Spinal cord (tissue), 10 donors: ENCODE measurements at places on chromosomes 7 and 10.
A peak's percentile ranks its signal among the peaks of the same experiment; 100 is the strongest.

- no peak for DNase-seq
Observed at GRCh38 chr7:102873470-102874165, 39.2 kb upstream of the LRRC17 start.

DNA sequence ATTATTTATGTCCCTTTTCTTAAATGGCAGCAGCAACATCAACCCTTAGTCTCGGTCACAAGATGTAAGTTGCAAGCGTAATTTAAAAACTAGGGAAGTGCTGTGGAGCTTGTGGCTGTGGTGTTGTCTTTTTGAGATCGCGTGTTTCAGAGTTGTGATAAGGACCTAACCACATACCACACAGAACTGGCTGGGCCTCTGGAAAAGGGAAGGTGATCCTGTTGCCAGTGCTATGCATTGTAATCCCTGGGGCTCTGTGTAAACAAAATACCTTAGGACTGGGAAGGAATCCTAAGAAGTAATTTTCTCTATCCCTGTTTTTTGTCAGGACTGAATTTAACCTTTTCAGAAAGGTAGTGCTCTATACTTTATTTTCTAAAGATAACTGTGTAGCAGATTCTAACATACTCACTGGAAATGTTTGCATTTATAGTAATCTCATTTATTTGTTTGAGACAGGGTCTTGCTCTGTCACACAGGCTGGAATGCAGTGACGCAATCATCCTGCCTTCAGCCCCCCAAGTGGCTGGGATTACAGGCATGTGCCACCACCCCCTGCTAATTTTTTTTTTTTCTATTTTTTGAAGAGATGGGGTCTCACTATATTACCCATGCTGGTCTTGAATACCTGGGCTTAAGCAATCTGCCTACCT is 60.4 kb downstream of the INPP5F start:
- no peak for DNase-seq

DNA sequence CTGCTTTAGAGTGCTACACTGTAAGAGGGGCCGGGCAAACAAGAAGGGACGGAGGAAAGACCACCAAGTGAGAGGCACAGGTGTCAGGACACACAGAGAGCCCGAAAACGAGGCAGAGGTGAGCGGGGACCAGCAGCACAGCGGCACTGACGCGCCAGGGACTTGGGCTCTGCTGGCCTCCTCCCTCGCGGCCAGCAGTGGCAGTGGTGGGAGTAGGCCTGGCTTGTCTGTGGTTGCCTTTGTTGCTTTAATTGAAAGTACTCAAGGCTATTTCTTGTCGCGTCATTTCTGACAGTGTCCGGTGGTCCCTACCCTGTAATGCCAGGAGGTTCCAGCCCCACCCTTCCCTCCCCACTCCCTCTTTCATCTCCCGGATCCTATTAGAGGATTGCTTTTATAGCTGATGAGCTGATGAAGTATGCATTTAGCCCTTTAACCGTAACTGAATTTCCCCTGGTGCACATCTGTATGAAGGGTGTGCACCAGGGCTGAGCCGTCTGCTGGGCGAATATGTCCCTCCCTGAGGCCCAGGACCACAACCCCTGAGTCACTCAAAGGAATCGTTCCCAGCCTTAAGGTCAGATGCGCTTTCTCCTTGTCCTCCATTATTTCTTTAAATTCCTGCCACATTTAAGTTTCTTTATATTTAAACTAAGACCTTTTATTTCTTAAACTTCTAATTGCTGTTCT is 39.5 kb upstream of the FAM20C start:
- DNase-seq = no peak

DNA sequence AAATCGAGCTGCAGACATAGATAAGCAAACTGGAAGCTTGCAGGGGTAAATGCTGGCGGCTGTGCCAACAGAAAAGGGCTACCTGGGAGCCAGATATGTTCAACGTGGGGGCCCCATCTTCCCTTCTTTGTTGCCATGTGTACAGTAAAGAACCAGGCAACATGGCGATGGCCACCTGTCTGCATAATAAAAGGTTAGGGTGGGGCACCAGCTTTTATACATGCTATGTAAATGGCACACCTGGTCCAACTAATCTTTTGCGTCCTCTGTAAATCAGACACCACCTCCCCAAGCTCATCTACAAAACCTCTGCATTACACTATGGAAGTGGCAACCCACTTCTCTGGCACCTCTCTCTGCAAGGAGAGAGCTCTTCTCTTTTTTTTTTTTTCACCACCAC is 13.9 kb downstream of the BUD31 start:
- no peak for DNase-seq

- DNase-seq = no peak
Observed at GRCh38 chr10:26776258-26776657, 78.8 kb downstream of the PDSS1 start.

GRCh38 chr10:72812753-72813430 is 80.6 kb upstream of the OIT3 start:
- no peak for DNase-seq

- DNase-seq = no peak
Observed at GRCh38 chr10:125217990-125218675, 57.8 kb upstream of the CTBP2 start.

- DNase-seq = no peak
Observed at GRCh38 chr10:84818961-84819360, 490.6 kb downstream of the CCSER2 start.

- DNase-seq = no peak
Observed at GRCh38 chr7:106927536-106927935, 62.5 kb downstream of the PIK3CG start.

DNA sequence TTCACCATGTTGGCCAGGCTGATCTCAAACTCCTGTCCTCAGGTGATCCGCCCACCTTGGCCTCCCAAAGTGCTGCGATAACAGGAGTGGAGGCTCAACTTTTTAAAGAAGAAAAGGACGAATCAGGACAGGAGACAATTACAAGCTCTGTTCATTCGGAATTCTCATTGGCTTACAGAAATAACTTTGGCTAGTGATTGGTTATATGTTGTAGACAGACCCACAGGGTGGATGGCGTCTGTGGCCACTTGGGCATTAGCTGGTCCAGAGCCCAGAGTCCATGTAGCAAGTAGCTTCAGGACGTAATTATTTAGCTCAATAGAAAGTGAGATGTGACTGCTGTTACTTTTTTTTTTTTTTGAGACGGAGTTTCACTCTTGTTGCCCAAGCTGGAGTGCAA is 160.5 kb upstream of the TNRC18 start:
- DNase-seq = no peak

- DNase-seq = peak; percentile 93
Observed at GRCh38 chr7:41977151-41977651, 259.8 kb downstream of the GLI3 start.

DNA sequence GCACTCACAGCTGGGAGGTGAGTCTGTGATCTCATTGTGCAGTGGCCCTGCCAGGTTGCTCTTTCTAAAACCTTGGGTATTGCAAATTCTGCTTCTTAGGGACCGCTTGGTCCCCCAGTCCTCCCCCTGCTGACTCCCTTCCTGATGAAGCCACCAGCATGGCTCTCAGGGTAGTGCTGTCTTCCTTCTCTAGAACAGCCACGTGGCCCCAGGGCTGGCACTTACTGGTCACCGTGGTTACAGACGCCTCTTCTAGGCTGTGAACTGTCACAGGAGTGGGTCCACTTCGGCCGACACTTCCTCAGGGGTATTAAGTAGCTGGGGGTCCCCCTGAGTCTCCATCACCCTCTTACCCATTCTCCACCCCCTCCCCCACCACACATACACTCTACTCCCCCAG is 2.7 kb upstream of the HTRA1 start:
- no peak for DNase-seq

- DNase-seq = no peak
Observed at GRCh38 chr7:16357921-16358320, 63.4 kb downstream of the CRPPA start.

DNA sequence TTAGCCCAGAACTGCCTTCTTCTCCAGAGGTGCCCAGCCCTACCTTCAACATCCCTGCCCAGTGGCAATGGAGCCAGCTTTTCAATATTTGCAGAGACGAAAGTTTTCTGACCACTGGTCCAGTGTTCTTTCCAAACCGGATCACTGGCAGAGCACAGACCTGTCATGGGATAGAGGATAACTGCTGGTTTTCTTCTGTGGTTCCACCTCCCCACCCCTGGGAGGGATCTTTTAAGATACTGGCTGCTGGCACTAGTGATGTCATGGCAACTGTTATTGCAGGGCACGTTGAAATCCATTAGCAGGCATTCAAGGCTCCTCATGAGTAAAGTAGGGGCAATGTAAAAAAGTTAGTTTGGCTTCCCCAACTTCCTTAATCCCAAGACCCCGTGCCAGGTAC is 387.1 kb downstream of the LRMDA start:
- DNase-seq = no peak

DNA sequence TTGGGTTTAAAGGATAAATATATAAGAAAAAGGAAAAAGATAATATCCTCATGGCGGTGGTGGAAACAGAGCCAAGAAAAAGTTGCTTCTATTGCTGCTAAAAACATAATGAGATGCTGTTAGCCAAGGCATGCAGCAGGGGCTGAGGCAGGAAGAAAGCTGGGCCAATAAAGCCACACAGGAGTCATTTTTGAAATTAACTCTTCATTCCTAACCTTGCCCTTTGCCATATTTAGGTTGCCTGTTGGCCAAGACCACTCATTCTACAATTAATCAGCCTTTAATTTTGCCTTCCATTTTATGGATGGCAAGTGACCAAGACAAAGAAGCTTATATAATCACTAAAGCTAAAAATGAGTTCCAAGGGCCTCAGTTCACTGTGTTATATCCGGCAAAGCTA is 58.2 kb downstream of the ARMH3 start:
- no peak for DNase-seq

GRCh38 chr10:12785415-12785831 is 216.1 kb downstream of the CCDC3 start:
- no peak for DNase-seq

- DNase-seq = no peak
Observed at GRCh38 chr10:26779176-26779860, 81.4 kb downstream of the ABI1 start.

GRCh38 chr10:91163269-91163868 is 57.1 kb upstream of the PCGF5 start:
- peak; percentile 84 for DNase-seq

GRCh38 chr10:10295537-10295936 is 722.1 kb upstream of the CELF2 start:
- DNase-seq = no peak

DNA sequence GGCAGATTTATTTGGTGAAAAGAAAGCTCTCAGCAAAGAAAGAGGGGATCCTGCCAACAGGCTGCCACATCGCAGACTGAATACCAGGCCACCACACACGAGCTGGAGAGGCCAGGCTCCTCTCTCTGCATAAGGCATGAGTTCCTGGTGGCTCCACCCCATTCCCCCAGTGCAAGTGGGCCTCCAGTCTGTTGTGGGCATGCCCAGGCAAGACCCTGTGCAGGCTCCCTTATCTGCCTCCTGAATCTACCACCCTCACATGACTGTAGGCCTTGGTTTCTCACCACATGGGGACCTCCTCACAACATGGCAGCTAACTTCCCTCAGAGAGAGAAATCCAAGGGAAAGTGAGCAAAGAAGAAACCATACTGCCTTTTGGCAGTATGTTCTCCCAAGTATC is 26.7 kb upstream of the CUL1 start:
- DNase-seq = no peak

DNA sequence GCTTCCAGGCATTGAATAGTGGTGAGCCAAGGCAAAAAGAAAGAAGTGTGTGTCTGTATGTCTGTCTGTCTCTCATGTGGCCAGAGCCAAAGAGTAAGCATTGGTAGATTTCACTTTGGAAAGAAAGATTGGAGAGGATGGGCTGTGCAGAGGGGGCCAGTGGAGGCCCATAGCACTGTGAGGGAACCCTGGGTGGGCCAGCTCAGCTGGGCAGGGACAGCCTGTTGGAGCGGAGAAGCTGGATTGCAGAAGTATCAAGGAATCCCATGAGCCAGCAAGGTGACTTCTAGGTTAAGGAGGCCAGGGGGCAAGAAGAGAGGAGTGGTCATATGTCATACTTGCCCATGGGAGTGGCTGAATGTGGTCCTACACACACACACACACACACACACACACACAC is 1.5 kb upstream of the GRID1 start:
- DNase-seq = no peak

GRCh38 chr10:24418532-24418931 is 209.6 kb downstream of the KIAA1217 start:
- no peak for DNase-seq

DNA sequence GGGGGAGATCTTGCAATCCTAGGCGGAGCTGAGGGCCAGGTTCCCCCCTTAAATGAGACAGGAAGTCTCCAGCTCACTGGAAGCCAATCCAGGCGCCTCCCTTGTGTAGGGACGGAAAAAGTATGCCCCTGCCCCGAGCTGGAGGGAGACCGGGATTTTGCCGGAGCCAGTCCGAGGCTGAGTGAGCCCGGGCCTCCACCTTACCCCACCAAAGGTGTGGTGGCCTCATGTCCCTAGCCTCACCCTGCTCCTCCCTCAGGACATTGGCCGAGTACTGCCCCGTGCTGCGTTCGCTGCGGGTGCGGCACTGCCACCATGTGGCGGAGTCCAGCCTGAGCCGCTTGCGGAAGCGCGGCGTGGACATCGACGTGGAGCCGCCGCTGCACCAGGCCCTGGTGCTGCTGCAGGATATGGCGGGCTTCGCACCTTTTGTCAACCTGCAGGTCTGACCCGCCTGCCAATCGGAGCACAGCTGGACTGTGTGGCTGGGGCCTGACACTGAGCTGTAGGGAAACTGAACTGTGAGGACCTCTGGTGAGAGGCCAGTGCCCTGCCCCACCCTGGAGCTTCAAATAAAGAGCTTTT is 2.0 kb downstream of the FBXL15 start:
- DNase-seq = no peak

- no peak for DNase-seq
Observed at GRCh38 chr7:86863452-86863851, 196.0 kb downstream of the ELAPOR2 start.

DNA sequence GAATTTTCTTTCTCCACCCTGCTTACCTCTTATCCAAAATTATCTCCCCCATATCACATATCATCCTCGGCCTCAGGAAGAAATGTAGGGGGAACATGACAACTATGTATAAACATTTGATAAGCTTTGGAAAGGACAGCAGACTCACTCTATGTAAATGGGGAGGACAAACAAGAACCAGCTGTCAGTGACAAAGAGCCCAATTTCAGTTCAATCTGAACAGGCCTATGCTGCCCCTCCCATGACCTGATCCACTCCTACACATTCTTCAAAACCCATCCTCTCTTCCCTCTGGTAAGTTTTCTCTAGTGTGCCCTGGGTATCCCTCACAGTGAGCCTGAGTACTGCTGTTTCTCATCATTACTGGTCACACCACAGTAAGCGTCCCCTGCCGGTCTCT is 20.8 kb downstream of the FZD9 start:
- DNase-seq = no peak

DNA sequence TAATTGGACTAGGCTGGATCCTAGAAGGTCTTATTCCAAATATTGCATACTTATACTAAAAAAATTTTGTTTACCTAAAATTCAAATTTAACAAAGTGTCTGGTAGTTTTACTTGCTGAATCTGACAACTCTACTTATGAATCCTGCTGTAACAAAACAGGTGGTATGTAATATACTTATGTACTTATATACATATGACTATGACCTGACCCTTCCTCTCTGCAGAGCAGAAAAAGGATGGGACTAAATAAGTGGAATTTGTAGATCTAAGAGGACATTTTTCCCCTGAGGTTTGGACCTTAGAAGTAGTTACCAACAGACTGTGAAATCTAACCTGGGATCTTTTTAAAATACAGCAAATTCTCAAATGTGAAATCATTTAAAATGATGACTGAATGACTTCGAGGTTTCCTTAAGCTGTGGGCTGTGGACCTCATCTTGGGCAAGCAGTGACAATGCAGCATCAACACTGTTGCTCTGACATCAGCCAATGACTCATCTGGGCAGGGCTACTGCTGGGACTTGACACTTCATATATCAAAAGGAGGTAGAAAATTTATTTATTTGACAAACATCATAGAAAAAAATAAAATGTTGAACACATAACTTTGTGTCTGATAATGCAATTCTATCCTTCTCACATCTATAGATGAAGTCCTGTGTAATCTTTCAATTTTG is 73.6 kb downstream of the RELN start:
- DNase-seq = no peak
